COLO829 (cell line): ENCODE measurements at places on chromosomes 5 and 9.

DNA sequence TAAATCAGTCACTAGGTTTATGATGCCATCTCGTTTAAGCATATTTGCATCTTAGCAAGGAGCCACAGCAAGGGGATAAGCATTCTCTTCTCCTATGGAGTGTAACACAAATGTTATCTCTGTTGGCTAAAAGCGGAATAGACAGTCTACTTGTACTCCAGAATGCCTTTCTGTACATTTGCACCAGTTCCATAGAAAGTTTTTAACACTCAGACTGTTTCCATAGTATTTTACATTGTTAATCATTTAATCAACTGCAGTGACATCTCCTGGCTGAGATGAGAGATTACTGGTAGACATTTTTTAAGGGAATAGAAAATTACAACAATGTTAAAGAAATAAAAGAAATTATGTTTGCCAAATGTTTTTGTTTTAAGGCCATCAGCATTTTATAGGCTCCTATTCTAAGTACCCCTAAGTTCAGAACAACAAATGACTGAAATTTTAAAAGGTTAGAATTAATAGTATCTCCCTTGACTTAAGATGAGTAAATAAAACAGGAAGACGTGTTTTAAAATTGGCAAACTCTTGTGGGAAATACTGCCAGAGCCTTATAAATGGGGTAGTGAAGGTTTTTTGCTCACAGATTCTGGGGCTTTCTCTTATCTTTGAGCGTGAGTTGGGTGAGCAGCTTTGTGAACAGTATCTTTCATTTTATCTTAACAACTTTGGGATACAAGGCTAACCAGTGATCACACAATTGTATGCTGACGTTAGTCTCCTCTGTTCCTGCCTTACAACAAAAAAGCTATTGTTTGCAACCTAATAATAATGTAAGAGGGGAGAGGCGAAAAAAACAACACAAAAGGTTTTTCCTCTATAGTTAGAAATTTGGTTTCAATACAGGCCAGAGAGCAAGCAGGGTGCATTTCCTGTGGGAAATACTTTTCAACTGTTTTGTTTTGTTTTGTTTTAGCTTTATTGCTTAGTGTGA, 294.3 kb downstream of the FBXL7 start:
- peak; percentile 11 for DNase-seq

- DNase-seq: no peak
Observed at GRCh38 chr9:4985386-4986266, 554 bp downstream of the JAK2 start.

DNA sequence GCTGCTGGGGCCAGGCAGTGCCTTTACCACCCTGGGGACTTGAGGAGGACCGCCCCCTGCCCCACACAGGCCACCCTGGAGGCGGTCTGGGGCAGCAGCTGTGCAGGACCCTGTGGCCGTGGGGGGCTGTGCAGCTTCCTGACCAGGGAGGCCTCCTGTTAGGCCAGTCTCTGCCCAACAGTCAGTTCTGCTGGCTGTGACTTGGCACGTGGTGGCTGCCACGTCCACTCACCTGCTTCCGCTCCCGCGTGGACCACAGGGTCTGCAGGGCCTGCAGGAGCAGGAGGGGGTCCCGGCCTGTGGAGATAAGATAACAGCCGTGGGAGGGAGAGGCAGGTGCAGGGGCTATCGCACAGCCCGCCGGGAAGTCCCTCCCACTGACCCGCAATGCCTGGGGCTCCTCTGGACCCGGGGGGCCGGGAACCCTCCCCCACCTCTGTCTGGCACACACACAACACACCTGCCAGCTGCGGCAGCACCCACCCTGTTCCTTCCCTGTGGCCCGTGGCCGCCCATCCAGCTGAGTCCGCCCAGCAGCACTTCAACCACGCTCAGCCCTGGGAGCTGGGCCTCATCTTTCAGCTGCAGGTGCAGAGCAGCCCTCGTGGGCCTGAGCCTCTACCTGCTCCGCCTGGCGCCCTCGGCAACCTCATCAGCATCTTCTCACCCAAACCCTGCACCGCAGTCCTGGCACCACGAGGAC, 39.7 kb downstream of the EXD3 start:
- DNase-seq: no peak

DNA sequence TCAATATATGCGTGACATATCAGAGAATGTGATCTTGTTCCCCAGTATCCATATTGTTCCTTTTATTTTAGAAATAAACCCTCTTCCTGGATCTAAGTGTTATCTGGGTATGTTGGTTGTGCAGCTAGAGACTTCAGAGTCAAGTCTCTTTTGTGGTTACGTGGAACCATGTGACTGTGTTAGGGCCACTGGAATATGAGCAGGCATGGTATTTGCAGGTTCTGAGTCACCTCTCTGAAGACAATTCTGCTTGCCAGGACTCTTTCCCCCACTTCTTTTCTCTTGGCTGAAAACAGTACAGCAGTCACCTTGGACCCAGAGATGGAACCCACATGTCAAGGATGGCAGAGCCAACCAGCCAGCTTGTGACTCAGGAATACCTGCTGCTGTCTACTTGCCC, 59.7 kb downstream of the ATP10B start:
- DNase-seq: no peak

GRCh38 chr9:114779352-114779845, 26.4 kb downstream of the TNFSF15 start:
- DNase-seq: peak; percentile 53

- no peak for DNase-seq
Observed at GRCh38 chr9:38284039-38284575, 108.4 kb upstream of the ALDH1B1 start.

DNA sequence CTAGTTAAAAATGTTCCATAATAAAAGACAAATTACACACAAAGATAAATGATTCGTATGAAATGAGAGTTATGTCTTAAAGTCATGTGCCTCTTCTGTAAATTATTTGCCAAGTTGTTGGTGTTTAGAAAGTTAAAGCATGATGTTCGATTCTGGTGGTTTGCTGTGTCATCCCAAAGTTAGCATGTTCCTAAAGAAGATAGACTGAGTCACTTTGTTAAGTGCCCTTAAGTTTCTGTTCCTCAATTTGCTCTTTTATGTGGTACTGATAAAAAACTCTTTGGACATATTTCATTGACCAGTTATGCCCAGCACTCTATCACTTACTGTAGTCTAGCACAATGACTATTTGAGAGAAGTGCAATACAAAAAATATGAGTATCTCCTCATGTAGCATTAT, 366.9 kb upstream of the ZNF608 start:
- DNase-seq: no peak

GRCh38 chr5:171537070-171537849, 117.8 kb downstream of the FGF18 start:
- no peak for DNase-seq

- no peak for DNase-seq
Observed at GRCh38 chr5:105057001-105057436, 1494.4 kb upstream of the NUDT12 start.

DNA sequence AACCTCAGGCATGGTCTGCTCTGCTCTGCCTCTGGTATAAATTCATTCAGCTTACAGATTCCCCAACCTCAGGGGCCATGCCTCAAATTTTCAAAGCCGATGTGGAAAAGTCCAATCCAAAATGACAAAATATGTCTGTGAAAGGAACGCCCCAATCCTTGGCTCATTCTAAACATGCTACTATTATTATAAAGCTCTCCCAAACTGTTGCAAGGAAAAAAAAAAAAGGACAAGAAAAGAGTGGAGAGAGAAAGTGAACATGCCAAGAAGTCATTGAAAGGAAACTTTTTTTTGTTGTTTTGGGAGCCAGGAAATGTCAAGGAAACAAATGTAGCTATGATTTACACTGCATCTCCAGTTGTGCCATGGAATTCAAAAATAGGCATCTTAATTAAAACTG, 3.8 kb downstream of the COL23A1 start:
- DNase-seq: no peak

GRCh38 chr9:110029429-110029955, 178.5 kb downstream of the C9orf152 start:
- peak; percentile 82 for DNase-seq

GRCh38 chr9:22116758-22117157, 107.7 kb upstream of the CDKN2B start:
- DNase-seq: no peak

- DNase-seq: no peak
Observed at GRCh38 chr5:68024426-68024825, 191.1 kb upstream of the PIK3R1 start.

DNA sequence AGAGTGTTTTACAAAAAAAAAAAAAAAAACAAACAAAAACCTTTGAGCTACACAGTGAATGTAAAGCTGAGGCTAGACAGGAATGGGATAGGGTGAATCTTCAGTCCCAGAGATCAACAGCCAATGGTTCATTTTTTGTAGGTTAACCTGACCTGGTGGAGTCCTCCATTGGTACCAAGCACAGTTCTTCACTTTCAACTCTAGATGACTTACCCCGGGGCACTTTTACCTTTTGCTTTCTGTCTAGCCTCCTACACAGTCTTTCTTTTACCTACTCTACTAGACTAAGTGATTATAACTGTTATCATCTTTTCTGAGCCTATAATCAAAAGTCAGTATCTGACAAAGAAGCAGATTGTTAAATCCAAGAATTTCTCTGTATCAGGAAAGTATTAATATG, 50.9 kb downstream of the ANXA2R start:
- no peak for DNase-seq

DNA sequence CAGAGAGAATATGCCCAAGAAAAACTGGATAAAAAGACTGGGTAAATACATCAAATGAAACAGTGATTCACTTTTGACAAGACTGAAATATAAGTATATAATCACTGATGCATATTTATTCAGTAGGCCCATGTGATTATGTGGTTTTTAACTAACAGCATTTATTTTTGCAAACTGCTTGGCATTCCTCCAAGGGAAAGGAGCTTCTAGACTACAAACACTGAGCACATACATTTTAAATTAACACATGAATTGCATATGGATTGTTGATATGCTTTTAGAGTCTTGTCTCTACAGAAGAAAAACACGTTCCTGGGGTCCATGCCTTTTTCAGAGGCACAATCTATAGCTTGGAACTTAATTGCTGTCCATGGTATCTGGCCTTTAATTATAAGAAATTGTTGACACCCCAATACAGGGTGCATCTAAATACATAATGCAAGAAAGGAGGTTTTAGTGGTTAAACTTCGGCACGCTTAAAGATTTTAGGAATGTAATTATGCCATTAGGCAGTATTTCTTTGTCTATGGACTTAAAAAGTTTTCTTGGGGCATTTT, 6.9 kb upstream of the MEIKIN start:
- no peak for DNase-seq

- no peak for DNase-seq
Observed at GRCh38 chr5:103487822-103488493, 74.6 kb downstream of the NUDT12 start.

DNA sequence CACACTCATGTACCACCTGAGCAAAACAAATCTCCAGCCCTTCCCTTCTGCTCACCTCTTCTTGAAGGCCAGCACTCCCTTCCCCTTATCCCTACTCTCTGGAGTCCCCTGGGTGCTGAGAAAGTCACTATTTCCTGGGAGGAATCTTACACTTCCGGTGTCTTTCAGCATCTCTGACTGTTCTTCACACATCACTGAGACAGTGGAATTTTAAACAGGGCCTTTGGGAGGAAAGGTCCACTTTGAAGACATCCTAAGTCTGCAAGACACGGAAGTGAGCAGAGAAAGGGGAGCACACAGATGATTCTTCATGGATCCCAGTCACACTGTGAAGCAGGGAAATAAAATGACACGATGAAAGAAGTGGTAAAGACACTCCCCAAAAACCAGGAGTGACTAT, 25.6 kb downstream of the FRMD3 start:
- DNase-seq: no peak

GRCh38 chr5:95801961-95802360, 20.6 kb downstream of the GLRX start:
- no peak for DNase-seq

GRCh38 chr5:178849316-178849715, 10.4 kb upstream of the ZNF354B start:
- no peak for DNase-seq

GRCh38 chr5:56677690-56678305, 137.6 kb upstream of the MAP3K1 start:
- peak; percentile 50 for DNase-seq

DNA sequence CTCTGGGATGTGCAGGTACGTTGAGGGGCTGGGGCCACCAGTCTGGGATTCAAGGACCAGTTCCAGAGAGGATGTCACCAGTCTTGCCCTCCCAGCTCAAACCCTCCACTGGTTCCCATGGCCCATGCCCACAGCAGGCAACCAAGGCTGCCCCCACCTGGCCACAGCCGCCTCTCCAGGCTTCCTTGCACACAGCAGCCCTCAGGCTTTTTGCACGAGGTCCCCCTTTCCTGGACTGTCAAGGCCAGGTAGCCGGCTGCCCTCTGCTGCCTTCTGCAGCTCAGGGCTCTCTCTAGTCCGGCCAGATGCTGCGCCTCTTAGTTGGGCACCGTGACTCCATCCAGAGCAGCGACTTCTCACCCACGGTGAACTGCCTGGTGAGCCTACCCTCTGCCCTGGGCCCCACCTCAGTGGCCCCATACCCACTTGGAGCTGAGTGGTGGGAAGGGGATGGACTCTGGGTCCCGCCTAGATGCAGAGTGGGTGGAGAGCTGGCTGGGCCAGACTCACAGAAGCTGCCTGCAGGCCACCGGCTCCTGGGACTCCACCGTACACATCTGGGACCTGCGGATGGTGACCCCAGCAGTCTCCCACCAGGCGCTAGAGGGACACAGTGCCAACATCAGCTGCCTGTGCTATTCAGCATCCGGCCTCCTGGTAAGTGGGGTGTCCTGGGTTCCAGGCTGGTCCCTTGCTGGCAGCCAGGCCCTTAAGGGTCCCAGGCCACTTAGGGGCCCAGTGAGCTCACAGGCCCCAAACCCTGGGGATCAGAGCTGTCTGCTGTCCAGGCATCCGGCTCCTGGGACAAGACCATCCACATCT, 2.9 kb downstream of the WDR38 start:
- no peak for DNase-seq

DNA sequence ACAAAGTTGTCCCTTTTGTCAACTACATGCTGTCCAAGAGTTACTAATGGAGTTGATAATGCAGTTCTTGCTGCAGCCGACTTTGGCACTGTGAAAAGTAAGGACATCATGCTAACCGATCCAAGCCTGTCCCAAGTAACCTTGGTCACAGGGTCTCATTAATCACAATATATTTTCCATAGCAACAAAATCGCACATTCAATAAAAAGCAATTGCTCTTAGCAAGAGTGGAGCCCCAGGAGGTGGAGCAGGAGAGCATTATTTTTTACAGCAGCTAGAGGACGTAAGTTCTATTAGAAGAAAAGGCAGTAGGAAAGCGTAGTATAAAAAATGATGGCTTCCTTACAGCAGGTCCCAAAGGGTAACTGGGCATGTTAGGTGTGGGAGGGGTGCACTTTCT, 570.3 kb downstream of the EBF1 start:
- no peak for DNase-seq
